Muscle of leg (tissue), 16 donors: ENCODE measurements at places on chromosomes 1 and 21. TPM values are rescaled to one million over a fixed set of nuclear protein-coding genes. Genes with fewer than 3 reads are reported as not detected.

HEYL gene
- 19.5 TPM for total RNA-seq

ZNF683 gene
- total RNA-seq, result not detected

CSRP1 gene
- total RNA-seq, result 42.0 TPM

RHOC gene
- 252 TPM for total RNA-seq

MYOG gene
- total RNA-seq, result 480 TPM

DISP3 gene
- total RNA-seq, result 0.18 TPM
